ENCODE measurements at places on chromosomes 5 and 9.

GRCh38 chr5:150116667-150117400, 30.5 kb upstream of the CSF1R start:
- DNase-seq: peak; percentile 20

GRCh38 chr5:179438011-179438441, 92.8 kb upstream of the ADAMTS2 start:
- no peak for DNase-seq

GRCh38 chr5:77669677-77670076, 31.2 kb upstream of the OTP start:
- no peak for DNase-seq

GRCh38 chr5:172140120-172140519, 47.9 kb downstream of the STK10 start:
- DNase-seq: no peak

- no peak for DNase-seq
Measured at GRCh38 chr5:154498994-154499393, 21.0 kb upstream of the HAND1 start.

- DNase-seq: no peak
Measured at GRCh38 chr5:589588-589987, 22.6 kb upstream of the CEP72 start.

GRCh38 chr5:177450667-177451424, 4.2 kb downstream of the PRR7 start:
- DNase-seq: no peak

GRCh38 chr5:159503236-159503635, 172.9 kb upstream of the IL12B start:
- no peak for DNase-seq

DNA sequence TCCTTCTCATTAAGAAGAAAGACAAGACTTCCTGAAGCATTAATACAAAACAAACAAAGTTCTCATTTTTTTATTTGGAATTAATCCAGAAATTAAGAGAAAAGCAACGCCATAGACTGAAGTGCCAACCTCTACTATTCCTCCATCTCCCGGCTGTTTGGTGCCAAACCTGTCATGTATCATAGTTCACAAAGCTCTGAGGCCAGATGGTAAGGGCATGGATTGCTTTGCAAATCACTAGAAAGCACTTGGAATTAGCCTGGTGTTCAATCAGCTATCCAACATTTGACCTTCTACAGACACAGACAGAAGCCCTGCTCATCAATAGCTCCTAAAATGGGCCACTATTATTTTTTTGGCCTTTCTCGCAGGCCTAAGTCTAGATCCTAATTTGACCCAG, 33.8 kb downstream of the HTR1A start:
- no peak for DNase-seq

DNA sequence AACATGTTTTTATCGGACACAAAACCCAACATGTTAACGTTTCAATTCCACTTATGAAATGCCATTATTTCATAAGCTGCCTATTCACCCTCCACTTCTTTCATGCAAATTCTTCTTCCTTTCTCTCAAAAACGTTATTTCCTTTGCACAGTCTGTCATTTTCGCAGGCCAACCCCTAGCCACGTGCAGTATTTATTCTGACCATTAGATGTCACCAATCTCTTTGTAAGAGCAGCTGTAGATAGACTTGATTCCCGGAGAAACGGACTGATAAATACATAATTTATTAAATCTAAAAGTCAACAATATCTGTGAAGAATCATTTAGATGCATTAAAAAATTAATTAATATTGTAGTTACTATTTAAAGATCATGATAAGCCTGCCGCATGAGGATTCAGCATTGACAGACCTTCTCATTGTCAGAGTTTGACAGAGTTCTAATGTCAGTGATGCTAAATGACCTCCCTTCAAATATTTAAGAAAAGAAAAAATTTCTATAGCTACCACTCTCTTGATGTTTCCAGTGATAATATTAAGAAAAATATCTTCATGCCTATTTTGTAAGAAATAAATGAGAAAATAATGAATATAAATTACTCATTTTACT, 933.6 kb downstream of the CDH12 start:
- DNase-seq: peak; percentile 56

DNA sequence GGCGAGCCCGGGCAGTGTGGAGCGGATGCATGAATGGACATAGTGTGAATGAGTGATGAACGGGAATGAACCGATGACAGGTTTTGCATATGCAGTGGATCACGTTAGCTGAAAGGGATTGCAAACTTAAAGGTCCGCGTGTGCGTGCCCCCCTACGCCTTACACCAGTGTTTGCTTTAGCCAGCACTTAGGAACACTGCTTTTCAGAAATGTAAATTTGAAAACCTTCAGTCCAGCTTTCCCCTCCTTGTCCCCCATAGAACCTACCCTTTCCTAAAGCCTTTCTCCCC, 692 bp downstream of the PSAT1 start:
- DNase-seq: peak; percentile 56

GRCh38 chr5:65837139-65837538, 89.2 kb upstream of the ERBIN start:
- DNase-seq: peak; percentile 80

DNA sequence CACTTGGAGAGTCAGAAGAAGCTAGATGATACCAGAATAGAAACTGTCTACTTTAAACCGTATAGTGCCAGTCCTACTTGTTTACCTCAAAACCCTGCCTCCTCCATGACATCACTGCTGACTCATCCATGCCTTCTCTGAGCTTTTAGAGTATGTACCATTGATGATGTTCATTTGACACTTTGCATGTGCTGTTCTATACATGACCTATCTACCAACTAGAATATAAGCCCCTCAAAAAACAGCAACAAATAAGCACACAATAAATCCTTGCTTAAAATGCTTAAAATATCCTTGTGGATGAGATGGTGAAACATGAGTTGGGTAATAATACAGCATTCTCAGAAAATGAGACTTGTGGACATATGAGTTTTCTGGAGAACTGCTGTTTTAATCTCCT, 2.6 kb downstream of the CTNNAL1 start:
- peak; percentile 92 for DNase-seq

DNA sequence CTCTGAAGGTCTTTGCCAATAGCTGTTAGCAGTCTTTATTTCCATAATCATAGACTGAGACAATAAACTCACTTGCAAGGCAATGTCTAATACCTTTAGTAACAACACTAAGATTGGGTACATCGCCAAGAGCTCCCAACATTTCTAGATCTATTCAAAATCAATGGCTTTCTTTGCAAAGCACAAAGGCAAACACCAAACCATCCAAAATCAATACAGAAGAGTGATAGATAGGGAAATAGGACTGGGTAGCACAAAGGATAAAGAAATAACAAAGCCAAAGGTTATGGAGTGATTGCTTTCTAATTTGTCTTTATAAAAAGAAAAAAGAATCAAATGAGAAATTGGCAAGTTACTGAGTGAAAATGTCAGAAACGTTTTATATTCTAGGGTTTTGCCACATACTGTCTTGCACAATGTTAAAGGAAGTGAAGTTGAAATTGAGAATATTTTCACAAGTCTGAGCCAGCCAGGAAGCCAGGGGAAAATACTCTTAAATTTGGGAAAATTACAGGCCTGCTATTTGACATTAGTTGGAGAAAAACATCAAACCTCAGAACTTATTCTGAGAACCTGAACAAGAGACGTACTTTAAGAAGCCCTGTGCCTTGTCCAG, 53.3 kb upstream of the LHFPL2 start:
- no peak for DNase-seq

DNA sequence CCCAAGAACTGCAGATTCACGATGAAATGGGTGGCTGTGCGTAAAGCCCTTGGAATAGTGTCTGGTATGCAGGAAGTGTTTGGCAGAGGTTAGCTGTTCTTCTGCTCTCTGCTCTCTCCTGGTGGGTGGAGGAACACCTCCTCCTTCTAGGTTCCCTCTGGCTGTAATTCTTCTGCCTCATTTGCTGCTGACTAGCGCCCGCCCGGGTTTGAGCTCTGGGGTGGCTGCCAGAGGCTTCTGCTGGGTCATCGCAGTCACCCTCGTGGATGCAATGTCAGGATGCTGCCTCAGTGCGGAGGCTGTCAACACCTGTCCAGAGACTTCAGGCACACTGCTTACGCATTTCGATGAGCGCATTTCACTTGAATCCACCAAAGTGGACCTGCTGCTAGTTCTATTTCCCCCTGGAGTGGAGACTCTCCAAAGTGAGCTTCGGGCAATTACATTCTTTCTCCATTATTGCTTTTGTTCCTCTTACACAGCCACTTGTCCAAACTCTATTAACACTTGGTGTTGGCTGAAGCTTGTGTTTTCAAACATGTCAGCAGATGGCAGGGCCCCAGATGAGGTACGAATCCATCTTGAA, 11.7 kb downstream of the DOCK2 start:
- peak; percentile 88 for DNase-seq

DNA sequence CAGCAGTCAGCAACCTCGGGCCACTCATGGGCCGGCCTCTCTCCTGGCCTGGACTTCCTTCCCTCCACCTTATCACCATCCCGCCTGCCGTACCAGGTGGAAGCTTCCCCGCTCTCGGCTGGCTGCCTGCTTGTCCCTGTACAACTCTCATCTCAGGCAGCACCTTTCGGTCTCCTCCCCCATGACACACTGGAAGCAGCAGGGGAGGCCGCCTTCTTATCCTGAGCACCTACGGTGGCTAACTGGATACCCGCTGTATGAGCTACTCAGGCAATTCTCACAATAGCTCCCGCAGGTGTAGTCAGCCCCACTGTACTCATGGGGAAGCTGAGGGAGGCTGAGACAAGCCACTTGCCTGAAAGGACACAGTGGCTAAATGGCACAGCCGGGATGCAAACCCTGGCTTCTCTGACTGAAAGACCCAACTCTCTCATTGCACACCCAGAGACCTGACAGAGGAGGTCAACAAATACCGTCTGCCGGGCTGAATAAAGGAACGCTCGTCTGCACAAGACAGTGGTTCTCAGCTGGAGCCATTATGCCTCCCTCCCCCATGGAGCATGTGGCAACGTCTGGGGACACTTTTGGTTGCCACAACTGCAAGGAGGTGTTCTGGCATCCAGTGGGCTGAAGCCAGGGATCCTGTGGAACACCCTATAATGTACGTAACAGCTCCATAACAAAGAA, 9.6 kb downstream of the STK10 start:
- DNase-seq: no peak

GRCh38 chr5:131749138-131749537, 47.7 kb downstream of the FNIP1 start:
- DNase-seq: peak; percentile 80

DNA sequence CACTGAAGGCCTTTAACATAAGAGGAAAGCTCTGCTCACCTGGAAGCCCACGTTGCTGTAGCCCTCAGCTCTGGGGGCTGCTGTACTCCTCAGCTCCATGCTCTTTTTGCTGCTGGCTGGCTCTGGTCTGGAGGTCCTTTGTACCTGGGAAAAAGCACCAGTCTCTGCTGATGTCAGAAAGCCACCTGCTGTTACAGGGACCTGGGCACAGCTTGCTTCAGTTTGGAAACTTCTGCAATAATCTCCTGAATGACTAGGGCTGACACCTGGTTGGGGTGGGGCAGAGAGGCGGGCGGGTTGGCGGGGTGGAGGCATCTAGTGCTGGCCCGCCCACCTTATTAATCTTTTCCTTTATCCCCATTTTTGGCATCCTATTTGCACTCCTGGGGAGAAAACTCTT, at the start of gene SLC28A3:
SLC28A3 (minus strand) TSS at position 224 of the 400 bp plus-strand sequence; CDS start at position 99, 125 bp downstream.
- no peak for DNase-seq

DNA sequence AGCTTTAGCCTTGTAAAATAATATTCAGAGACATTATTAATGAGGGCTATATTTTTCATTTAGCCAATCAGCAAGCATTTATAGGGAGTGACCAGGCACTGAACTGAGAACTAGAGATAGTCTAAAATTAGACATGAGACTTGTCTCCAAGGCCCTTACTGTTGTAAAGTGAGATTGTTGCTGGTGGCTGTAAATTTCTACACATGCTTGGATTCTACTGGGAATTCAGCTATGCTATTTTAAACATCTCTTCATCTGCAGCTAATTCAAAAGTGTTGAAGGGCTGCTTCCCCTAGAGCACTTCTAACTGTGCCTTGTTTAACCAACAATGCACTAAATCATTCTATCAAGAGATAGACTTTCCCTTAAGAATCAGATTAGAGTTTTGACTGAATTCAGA, 67.4 kb downstream of the CHSY3 start:
- peak; percentile 12 for DNase-seq

DNA sequence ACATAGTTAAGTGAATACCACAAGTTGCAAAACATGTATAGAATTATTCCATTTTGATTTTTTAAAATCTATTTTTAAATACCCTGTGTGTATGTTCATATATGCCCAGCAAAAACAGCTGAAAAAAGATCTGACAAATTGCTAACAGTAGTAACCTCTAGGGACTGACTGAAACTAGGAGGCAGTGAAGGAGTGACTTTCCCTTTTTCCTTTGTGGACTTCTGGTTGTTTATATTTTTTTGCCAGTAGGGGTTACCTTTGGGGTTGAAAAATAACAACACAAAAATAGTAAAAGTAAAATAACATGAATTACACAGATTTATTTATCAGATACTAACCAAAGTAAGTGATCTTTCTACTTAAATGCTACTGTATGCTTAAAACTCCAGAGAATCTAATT, 2.9 kb downstream of the MEGF9 start:
- peak; percentile 19 for DNase-seq

DNA sequence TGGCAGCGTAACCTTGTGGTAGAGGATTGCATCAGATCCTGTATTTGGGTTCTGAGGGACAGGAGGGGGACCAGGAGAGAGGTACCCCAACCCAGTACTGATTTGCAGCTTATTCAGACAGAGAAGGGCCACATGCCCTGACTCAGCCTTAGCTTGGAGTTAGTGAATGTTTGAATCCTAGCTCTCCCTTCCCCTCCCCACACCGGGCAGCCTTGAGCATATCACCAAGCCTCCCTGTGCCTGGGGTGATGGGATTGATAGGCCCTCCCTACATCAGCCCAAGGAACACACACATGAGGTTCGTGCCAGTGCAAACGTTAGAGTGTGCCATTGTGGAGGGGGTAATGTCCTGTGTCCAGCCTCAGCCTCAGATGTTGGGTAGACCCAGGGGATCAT, 71.9 kb downstream of the AMBP start:
- no peak for DNase-seq

- DNase-seq: no peak
Measured at GRCh38 chr5:113302120-113302519, 132.7 kb downstream of the TSSK1B start.

- DNase-seq: no peak
Measured at GRCh38 chr5:71013575-71013974, 11.6 kb downstream of the NAIP start.

DNA sequence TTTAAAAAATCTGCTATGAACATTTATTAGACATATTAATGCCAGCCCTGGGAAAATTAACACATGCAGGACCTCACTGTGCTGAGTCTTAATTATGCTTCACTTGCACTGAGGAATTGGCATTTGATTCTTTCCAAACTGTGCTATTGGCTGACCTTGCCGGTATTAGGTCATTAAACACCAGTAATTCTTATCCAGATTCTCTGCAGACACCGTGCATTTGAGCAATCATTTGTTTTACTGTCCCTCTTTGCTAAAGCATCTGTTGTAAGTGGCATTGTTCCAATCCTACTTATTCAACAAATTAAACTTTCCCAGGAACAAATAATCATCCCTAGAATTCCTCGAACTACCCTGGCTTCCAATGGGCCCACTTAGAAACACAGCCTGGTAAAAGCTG, 145.0 kb downstream of the SLC12A2 start:
- peak; percentile 93 for DNase-seq

Data from fibroblast of mammary gland (primary cell).